ENCODE measurements at places on chromosomes 7 and 10. TPM values are rescaled to one million over a fixed set of nuclear protein-coding genes. Genes with fewer than 3 reads are reported as not detected.

DEPP1 gene
- total RNA-seq: 149 TPM

C10orf62 gene
- total RNA-seq: 0.21 TPM

GRCh38 chr7:7221599-7222038 is 39.3 kb downstream of the C1GALT1 start:
- DNase-seq: no peak

GRCh38 chr10:103572347-103573204 is 79.1 kb downstream of the NEURL1 start:
- DNase-seq: no peak

DNA sequence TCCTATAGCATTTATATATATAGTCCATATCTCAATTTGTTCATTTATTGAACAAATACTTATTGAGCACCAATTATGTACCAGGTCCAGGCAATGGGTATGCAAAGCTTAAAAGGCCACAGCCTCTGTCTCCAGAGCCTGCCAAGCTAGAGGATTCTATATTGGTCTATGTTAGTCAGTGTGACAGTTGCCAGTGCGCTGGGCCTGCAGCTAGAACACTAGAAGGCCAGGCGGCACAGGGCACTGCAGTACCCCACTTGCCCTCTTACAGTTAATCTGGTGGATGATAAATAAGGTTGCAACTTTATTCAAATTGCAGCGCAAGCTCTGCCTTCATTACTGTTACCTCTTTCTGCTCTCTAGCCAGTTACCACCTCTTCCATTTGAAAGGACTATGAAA is 68.8 kb downstream of the PPP1R3C start:
- no peak for DNase-seq
